ENCODE measurements at places on chromosomes 7 and 10.

- no peak for DNase-seq
Observed at GRCh38 chr7:111525100-111525499, 37.2 kb downstream of the IMMP2L start.

GRCh38 chr7:129789000-129789399 is 163.8 kb downstream of the UBE2H start:
- no peak for DNase-seq

DNA sequence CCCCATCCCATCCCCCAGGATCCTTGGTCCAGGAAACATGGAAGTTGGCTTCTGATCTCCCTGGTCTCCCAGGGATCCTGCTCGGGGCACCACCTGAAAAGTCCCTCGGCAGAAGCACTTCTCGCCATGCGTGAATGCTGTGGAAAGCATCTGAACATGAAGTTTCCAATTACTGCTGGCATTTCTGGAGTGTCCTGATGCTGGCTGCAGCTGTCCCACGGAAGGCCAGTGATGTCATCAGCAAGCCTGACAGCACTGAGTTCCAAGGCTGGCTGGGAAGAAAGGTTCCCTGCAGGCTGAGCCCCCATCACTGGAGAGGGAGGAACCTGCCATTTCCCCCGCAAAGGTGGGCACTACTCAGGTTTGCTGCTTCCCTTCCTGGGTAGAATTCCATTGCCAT is 71.4 kb downstream of the KCNMA1 start:
- no peak for DNase-seq

- no peak for DNase-seq
Observed at GRCh38 chr7:132639983-132640382, 63.7 kb upstream of the PLXNA4 start.

GRCh38 chr10:36679554-36679953 is 445.8 kb upstream of the ANKRD30A start:
- DNase-seq, result no peak

DNA sequence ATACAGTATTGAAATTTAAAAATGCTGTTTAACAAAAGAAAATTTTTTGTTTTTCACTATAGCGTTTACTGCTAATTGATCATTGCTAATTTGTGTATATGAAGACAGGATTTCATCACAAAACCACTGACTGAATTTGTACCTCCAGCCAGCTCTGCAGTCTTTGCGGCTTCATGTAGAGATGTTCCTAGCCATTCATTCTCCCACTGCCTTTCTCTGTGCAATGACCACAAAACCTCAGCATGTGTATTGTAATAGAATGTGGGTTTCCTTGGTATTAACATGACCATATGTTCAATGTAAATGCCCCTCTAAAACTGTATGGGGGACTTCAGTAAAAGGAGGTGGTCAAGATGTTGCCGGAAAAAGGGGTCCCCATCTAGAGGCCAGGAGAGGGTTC is 81.1 kb upstream of the STEAP1B start:
- DNase-seq, result no peak

DNA sequence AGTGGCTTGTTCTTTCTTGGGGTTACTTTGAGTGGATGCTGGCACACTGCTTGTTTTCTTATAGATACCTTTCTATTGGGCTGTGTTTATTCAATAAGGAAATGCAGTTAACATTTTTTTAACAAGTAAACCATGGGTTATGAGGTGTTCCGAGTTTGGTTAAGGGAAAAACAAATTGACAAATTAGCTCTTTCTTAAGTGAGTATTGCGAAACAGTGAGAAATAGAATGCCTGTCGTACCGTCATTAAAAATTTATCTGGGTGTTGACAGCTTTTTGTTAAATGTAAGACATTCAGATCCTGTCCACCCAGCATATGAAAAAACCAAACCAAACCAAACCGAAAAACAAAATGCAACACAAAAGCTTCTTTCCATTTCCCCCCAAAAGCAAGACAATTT is 6.2 kb downstream of the CUX1 start:
- DNase-seq, result no peak

GRCh38 chr7:28137463-28137862 is 43.1 kb downstream of the JAZF1 start:
- no peak for DNase-seq

DNA sequence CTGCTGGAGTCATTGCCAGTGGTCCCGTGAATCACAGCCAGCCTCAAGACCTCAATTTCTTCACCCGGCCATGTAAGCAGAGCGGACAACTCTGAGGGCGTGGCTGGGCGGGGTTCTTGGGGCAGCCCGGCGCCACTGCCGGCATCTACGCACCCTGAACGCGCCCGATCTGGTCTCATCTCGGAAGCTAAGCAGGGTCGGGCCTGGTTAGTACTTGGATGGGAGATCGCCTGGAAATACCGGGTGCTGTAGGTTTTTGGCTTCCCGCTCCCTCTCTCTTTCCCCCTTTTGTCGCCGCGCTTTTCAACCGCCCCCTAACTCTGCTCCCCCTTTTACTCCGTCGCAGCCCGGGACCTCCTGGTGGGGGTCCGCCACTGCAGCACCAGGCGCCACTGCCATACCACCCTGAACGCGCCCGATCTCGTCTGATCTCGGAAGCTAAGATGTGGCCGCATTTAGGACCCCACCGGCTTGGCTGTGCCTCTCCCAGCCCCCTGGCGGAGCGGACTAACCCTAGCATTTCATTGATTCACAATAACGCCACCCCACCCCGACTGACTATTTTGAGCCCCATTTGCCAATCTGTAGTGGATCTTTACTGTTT is 25.3 kb downstream of the GARIN1A start:
- peak; percentile 91 for DNase-seq

DNA sequence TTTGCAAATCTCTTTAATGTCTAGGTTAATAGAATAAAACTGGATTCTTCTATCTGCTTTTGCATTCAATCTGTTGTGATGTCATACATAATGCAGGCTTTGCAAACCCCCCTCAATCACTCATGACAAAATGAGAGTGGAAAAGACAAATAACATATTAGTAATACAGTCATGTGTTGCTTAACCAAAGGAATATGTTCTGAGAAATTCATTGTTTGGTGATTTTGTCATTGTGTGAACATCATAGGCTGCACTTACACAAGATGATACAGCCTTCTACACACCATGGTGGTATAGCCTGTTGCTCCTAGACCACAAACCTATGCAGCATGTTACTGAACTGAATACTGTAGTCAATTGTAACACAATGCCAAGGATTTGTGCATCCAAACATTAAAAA is 87.3 kb upstream of the SEC61G start:
- DNase-seq, result no peak

DNA sequence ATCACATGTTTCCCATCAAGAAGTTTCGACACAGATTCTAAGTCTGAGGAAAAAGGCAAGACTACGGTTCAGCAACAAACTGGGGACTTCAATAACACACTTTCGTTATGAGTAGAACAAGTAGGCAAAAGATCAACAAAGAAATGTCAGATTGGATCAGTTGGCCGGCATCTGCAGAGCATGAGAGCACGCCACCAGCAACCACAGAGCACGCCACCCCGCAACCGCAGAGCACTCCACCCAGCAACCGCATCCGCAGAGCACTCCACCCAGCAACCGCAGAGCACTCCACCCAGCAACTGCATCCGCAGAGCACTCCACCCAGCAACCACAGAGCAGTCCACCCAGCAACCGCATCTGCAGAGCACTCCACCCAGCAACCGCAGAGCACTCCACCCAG is 89.7 kb upstream of the FAM20C start:
- no peak for DNase-seq

GRCh38 chr7:155255071-155255470 is 42.6 kb upstream of the INSIG1 start:
- DNase-seq, result no peak

DNA sequence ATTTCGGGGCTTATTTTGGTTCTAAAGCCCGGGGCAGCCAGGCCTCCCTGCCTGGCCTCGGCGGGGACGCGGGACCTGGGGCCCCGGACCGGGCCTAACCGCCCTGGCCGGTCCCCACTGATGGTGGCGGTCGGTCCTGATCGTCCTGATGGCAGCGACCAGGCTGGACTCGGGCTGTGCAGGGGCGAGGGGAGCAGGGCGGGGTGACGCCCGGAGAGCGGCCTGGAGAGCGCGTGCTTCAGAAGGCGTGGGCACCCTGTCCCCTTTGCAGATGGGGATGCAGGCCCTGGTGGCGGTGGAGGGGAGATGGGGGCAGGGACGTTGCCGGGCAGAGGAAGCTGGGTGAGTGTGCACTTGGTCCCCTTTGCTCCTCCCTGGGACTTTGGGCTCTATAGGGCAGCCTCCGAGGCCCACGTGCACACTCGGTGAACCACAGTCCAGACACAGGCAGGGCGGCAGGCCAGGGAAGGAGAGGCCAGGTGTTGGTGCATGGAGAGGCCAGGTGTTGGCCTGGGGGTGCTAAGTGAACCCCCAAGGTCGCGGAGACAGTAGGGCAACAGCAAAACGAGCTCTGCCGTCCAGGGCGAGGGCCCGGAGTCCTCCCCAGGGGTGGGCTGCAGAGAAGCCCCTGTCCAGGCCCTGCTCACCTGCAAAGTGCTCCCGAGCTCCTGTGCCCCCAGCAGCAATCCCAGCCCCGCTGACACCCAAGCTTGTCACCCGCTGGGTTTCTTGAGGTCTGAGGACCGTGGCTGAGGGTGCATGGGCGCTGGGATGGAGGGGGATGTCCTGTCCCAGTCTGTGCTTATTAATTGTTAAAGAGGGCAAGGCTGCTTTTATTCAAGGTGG is 42.4 kb upstream of the FAM20C start:
- peak; percentile 50 for DNase-seq

All from H9 (cell line).